ENCODE measurements at places on chromosomes 11 and 22.

DNA sequence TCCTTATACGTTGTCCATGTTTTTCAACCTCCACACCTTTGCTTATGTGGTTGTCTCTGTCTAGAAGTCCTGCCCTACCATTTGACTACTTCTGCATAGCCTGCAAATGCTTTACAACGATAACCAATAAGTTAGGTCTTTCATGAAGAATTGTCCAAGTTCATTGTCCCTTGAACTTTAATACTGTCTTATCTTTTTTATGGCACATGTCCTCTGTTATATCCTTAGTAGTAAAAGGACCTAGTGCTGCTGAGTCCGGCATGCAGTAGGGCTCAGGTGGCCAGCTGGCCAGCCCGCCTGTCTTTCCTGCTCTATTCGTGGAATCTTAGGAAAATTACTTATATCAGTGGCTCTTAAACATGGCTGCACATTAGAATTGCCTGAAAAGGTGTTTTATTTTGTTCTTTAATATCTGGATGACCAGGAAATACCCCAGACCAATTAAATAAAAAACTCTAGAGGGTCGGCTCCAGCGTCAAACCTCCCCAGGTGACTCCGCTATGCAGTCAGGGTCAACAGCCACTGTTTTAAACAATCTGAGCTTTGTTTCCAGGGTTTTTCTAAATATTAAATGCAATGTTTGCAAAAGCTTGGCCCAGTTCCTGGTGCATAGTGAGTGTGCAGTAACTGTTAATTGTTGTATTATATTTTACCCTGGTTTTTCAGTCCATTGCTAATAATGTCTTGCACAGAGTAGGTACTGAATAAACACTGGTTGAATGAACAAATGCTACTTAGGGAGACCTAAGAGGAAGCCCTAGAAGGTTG, 64.6 kb upstream of the SESN3 start:
- no peak for DNase-seq

DNA sequence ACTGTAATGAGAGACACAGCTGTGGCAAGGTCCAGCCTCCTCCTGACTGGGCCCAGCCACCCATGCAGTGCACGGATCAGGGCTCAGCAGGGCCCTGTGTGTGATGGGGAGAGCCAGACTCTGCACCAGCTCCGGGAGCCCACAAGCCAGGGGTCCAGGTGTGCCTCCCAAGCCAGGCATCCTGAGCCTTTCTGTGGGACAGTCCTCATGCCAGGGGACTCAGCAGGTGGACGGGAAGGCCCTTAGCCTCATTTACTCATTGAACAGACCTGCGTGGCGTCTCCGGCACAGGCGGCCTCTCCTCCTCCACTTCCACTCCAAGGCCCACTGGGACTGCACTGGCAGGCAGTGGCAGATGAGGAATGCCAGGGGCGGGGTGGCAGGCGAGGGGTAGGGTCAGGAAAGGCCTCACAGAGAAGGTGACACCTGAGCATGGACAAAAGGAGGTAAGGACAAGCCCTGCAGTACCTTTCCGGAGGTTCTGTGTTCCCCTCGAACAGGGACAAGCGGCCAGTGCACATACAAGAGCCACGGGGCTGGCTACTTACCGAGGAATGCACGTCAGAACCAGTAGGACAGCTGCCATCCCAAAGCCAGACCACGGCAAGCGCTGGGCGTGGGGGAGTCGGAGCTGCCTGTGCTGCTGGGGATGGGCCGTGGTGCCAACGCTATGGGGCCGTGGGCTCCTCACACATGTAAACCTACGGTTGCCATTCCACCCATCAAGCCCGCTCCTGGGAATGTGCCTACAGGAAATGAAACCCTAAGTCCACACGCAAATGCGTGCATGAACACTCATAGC, 52.7 kb downstream of the IGF2 start:
- DNase-seq: no peak

DNA sequence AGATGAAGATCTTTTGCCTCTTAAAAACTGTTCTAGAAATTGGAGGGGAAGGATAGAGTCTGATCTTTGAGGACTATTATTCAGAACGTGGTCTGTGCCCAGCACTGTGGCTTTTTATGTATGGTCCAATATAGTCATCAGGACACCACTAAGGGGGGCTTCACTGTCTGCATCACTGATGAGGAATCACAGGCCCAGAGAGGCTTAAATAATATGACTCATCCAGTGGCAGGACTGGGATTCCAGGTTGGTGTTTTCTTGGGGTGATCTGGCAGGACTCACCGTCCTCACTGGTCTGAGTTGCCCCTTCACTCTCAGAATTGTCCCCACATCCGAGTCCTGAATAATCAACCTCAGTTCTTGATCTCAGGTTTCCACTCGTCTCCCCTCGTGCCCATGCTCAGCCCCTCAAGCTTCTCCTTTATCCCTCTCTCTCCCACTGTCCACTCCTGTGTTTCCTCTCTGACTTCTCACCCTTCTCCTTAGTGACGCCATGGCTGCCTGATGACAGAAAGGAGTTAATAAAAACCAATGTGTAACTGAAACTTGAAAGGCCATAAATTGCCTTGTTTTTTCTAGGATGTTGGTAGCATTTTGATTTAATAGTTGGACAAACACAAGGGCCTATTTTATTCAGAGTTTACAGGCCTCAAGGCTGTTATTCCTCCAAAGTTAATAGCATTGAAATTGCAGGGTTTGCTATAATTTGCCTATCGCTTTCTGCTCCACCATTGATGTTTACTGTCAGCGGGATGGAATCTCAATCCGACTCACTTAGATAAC, 95.7 kb upstream of the NNMT start:
- DNase-seq: no peak

DNA sequence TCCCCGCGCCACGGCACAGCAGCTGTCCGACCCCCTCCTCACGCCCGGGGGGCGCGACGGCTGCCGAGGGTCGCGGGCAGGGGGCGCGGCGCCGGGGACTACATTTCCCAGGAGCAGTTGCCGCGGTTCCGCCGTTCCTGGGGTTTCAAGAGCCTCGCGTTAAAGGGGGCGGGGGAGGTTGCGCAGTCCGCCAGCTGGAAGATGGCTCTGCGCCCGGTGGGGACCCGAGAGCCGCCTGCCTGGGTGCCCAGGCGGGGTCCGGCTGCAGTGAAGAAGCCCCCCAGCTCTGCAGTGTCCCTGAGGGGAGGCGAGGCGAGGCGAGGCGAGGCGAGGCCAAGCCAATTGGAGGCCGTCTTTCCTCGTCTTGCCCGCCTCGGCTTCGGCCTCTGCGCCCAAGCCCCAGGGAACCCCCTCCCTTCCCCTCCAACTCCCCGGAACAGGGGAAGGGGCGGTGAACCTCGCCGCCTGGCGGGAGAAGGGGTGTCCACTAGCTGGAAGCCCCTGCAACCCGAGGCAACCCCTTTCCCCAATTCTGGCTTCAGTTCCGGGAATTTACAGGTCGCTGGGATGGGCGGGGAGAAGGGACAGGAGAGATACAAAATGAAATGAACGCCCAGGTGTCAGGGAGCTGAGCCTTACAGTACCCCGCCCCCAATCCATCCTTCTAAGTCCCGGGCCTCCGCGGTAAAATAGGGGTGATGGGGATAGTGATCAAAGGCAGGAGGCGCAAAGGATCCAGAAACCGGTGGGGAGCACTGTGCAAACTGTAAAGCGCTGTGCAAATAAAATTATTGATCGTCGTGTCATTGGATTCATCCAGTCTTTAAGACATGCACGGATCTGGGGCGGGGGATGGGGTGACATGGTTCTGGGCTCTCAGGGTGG, 5.2 kb upstream of the GCAT start:
- no peak for DNase-seq

- DNase-seq: no peak
Observed at GRCh38 chr22:39612811-39613548, 42.4 kb downstream of the CACNA1I start.

DNA sequence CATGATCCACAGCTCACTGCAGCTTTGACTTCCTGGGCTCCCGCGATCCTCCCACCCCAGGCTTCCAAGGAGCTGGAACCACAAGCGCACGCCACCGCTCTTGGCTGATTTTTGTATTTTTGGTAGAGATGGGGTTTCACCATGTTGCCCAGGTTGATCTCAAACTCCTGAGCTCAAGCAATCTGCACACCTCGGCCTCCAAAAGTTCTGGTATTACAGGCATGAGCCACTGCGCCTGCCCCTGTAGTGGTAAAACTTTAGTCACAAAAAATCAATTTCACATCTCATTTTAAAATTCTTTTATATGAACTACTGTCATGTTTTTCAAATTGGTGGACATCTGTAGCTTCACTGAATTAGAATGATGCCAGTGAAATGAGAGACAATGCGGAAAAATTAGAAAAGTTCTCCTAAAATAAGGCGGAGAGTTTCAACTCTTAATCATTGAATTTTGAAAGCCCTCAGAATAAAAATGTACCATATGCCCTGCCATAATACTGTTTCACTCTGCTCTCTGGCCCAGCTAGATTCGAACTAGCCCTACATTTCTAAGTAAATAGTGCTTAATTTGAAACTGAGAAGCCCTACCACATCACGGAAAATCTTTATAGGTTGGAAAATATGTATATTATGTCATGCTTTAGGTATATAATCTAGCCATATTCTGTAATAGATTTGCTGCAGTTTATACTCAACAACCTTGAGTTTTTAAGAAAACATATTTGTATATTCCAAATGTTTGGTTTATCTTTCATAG, 78.7 kb downstream of the HORMAD2 start:
- DNase-seq: no peak

DNA sequence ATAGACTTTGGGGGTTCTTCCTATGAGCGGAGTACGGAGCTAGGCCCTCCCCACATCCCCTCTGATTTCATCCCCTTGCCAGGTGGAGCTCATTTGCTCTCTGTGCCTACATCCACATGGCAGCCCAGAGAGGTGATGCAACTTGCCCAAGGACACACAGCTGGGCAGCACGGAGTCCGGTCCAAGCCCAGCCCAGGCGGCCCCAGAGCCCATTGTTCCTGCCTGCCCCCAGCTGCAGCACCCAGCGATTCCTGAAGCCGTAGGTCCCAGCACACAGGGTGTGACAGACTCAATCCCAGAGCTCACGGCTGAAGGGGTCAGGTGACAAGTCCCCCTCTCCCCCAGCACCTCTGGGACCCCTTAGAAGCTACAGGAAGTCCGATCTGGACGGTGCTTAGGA, 22.2 kb upstream of the RFPL3 start:
- no peak for DNase-seq

GRCh38 chr22:37906364-37907008, 389 bp downstream of the MICALL1 start:
- DNase-seq: peak; percentile 12

- no peak for DNase-seq
Observed at GRCh38 chr11:414318-414857, 411 bp downstream of the SIGIRR start.

- no peak for DNase-seq
Observed at GRCh38 chr11:77127920-77128691, at the start of gene MYO7A. MYO7A (plus strand) TSS chr11:77128246; CDS start chr11:77130635, 2,389 bp downstream.

DNA sequence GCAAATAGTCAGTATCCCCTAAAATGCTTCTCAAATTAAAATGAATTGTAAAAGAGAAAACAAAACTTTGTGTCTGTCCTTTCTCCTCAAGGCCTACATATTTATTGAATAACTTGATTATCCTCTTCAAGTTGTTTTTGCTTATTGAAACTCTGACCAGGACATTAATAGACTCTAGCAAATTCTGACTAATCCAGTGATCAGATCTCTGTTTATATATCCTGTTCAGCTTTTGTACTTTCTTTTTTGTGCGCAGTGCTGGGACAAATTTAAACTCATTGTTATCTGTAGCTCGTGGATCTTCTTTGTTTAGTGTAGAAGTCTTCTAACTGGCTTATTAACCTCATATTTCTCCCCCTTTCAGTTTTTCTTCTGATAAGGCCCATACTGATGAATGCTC, 139.9 kb upstream of the SORL1-AS1 start:
- DNase-seq: no peak

- DNase-seq: no peak
Observed at GRCh38 chr11:43923406-43924111, 18.9 kb upstream of the C11orf96 start.

DNA sequence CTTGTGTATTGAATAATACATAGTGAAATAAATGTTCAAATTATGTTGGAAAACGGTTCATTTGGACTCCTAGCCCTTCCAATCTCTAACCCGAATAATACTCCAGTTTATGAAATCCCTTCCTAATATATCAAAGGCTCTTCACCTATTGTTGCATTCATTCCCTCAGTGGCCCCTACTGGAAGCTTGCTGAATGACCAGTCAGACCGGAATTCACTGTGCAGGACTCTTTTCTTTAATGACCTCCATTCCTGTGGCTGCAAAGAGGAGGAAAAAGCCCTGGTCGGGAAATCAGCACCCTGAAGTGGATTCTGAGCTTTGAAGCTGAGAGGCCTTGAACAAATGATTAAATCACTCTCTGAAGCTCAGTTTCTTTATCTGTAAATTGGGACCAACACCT, 19.1 kb upstream of the RCN1 start:
- no peak for DNase-seq

GRCh38 chr11:33706966-33707365, 6.3 kb upstream of the C11orf91 start:
- DNase-seq: no peak

GRCh38 chr11:92929653-92930052, 39.8 kb upstream of the MTNR1B start:
- DNase-seq: no peak

- DNase-seq: no peak
Observed at GRCh38 chr22:31269892-31270579, 22.3 kb downstream of the PIK3IP1 start.

DNA sequence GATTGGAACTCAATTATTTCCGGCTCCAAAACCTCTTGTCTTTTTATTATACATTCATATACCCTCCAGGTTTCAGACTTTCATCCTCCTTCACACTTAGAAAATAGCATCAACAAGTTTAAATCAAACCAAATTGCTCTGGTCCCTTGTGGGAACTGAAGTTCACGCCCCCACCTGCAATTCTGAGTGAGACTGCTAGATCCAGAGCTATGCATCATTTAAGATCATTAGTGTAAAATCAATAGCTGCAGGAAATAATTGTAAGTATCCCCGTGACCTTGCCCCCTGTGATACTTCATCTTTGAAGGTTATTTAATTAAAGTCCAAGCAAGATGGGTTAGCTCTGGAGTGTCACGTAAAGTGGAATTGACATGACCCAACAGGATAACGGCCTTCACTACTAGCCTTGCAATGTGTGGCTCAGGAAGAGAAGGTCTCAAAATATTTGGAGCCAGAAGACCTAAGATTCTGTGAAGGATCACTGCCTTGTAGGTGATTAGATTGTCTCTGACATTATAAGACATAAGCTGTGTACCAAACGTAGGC, 742.2 kb upstream of the LRRC4C start:
- DNase-seq: no peak

DNA sequence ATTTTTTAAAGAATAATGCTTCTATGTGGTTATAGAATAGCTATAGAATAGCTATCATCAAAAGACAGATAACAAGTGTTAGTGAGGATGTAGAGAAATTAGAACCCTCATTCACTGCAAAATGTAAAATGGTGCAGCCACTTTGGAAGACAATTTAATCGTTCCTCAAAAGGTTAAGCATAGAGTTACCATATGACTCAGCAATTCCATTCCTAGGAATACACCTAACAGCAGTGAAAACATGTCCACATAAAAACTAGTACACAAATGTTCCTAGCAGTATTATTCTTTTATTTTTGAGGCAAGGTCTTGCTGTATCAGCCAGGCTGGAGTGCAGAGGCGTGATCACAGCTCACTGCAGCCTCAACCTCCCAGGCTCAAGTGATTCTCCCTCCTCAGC, 34.0 kb downstream of the RTL6 start:
- no peak for DNase-seq

Data from CD4-positive, alpha-beta T cell treated with Interferon gamma for 1 hour (primary cell).